ENCODE measurements at places on chromosomes 6 and 20.

DNA sequence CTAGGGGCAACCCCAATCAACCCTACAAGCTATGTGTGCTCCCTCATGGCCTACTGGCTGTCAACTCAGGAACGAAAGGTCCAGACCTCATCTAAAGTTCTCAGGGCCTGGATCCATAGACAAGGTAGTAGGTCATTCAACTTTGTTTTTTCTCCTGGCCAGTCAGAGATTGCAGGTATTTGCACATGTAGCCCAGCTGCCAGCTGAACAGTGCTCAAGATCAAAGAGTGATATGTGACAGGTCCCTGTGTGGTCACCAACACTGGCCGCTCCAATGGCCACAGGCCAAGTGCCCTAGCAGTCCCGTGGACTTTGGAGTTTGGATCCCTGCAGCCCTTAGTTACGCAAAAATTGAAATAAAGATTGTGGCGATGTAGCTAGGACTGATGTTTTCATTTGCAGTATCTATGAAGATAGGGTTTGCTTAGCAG, 60.6 kb upstream of the ATXN1 start:
- no peak for DNase-seq

DNA sequence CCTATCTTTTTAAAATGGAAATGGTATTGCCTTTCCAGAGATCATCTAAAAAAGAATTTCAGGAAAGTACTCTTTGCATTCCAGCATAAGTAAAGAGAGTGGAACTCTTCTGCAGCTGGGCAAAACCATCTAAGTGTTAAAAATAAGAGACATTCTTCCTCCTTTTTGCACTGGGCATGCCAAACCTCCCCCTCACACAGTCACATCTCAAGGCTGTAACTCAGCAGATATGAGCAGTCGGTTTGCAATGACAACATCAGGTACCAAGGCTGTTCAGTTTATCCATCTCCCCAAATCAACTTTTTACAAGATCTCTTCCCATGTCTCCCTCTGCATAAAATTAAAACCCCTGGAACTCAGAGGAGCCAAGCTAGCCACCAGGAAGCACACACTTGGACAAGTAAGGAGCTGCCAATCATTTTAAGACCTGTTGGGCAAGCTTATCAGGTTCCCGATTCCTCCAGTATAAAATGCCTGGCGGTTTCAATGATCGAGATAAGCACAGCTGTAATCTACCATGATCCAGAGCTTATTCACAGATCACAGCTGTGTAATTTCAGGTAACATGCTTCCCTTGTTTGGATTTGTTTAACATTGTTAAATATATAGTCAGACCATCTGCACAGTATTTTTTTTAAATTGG, 23.2 kb downstream of the ID4 start:
- DNase-seq: no peak

DNA sequence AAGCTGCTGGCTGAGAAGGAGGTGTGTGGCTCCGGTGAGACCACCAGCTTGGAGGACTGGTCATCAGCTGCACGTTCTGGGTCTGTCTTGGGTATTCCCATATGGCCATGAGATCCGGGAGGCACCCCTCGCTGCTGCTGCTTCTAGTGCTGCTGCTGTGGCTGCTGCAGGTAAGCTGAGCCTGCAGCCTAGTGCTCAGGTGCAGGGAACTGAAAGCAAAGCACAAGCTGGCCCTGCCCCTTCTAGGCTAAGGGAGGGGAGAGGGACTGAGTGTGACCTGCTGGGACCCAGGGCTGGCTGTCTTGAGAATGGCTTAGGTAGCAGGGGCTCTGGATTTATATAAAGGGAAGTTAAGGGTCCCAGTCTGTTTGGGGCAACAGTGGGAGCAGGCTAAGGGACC, 403 bp downstream of the CDH26 start:
- DNase-seq: no peak

- no peak for DNase-seq
Measured at GRCh38 chr20:57579331-57579897, 18.5 kb downstream of the PCK1 start.

- DNase-seq: no peak
Measured at GRCh38 chr6:41568585-41569384, 22.6 kb downstream of the FOXP4 start.

DNA sequence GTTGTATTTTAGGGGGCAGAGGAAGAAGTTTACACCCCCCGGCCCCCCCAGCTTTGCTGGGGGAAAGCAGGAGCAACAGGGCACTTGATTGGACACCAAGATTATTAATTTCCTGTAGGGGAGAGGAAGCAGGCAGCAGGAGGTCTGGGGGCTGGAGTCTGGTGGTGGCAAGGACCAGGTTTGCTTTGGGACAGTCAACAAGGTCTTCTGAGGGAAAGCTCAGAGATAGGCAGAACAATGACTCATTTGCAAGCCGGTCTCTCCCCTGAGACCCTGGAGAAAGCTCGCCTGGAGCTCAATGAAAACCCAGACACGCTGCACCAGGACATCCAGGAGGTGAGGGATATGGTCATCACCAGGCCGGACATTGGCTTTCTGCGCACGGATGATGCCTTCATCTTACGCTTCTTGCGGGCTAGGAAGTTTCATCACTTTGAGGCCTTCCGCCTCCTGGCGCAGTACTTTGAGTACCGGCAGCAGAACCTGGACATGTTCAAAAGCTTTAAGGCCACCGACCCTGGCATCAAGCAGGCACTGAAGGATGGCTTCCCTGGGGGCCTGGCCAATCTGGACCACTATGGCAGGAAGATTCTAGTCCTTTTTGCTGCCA, 1.6 kb downstream of the CLVS2 start:
- DNase-seq: no peak

GRCh38 chr6:127514773-127515227, 4.3 kb downstream of the MTCL3 start:
- peak; percentile 42 for DNase-seq

- no peak for DNase-seq
Measured at GRCh38 chr6:13101985-13102384, 226.4 kb downstream of the TBC1D7 start.

- DNase-seq: no peak
Measured at GRCh38 chr20:54083459-54083858, 13.1 kb upstream of the BCAS1 start.

- DNase-seq: no peak
Measured at GRCh38 chr6:54188846-54189245, 77.6 kb downstream of the MLIP start.

Data from CD4-positive, alpha-beta T cell treated with Interleukin-4 for 1 hour (primary cell).